EH (cell line): ENCODE measurements at places on chromosomes 16 and 17.

GRCh38 chr17:80058311-80058955 lies 22.0 kb downstream of the CCDC40 start:
- DNase-seq = no peak

- peak; percentile 30 for DNase-seq
Measured at GRCh38 chr17:81537343-81537855, 9.2 kb downstream of the FSCN2 start.

GRCh38 chr17:70646673-70647072 lies 477.3 kb downstream of the KCNJ2 start:
- DNase-seq = no peak

GRCh38 chr16:65426484-65426883 lies 304.6 kb upstream of the CDH11 start:
- DNase-seq = no peak

DNA sequence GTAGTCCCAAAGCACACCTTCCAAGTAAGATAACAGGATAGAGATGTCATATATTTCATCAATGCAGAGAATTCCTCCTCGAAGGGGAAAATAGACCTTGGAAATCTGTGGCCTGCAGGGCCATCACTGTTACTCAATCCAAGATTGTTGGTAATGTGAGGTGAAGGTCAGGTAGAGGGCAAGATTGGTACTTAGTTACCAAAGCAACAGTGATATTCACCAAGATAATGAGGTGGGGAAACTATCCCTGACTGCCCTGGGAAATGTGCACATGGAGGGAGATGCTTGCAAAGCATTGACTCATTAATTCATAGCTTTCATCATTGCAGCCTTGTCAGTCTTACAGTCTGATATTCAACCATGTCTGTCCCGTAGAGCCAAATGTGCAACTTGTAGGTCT lies 234.1 kb upstream of the MON1B start:
- DNase-seq = no peak

GRCh38 chr17:57046749-57047148 lies 38.3 kb upstream of the AKAP1 start:
- no peak for DNase-seq

DNA sequence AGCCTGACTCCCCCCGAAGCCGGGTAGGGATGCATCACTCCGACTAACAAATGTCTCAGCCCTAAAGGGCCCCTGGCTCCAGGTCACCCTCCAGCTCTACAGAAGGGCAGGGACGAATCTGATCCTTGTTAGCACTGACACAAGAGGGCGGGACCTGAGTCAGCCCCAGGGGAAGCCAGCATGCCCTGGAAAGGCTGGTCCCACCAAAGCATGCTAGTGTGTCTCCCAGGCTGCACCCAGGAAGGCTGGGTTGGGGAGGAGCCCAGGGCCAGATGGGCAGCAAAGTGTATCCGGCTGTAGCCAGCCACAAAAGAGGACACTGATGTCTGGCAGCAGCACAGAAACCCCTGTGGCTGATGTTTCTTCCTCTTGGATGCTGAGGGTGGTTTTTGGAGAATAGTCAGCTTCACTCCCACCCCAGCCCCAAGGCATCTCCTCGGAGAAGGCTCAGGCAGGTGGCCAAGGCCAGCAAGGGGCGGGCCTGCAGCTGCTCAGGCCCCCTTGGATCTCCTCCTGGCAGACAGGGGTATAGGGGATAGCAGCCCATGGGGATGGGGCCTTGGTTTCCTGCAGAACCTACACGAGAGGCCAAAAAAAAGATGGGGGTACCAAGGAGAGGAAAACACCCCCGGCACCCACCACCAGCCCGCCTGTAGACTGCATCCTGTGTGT lies 11.0 kb downstream of the NATD1 start:
- DNase-seq = peak; percentile 78

DNA sequence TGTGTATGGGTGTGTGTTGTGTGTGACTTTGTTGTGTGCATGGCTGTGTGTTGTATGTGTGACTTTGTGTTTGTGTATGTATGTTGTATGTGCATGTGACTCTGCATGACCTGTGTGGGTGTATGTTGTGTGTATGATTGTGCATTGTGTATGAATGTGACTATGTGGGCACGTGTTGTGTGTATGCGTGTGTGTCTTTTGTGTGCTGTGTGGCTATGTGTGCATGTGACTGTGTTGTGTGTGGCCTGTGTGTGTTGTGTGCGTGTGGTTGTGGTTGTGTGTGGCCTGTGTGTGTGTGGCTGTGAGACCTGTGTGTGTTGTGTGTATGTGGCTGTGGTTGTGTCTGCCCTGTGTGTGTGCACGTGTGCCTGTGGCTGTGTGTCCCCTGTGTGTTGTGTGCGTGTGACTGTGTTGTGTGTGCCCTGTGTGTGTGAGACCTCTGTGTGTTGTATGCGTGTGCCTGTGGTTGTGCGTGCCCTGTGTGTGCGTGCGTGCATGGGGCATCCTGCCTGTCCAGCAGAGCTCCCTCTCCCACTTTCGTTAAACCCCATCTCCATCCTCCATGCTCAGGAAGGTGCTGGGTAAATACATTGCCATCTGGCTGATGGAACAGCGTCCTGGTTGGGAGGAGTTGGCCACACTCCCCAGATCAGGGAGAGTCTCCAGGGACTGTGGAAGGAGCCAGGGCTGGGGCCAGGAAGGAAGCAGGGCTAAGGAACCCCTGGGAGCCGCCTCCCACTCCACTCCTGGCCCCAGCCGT lies 90.1 kb upstream of the GSE1 start:
- DNase-seq = peak; percentile 49

- DNase-seq = peak; percentile 25
Measured at GRCh38 chr17:33435721-33436301, 142.7 kb upstream of the ASIC2 start.

DNA sequence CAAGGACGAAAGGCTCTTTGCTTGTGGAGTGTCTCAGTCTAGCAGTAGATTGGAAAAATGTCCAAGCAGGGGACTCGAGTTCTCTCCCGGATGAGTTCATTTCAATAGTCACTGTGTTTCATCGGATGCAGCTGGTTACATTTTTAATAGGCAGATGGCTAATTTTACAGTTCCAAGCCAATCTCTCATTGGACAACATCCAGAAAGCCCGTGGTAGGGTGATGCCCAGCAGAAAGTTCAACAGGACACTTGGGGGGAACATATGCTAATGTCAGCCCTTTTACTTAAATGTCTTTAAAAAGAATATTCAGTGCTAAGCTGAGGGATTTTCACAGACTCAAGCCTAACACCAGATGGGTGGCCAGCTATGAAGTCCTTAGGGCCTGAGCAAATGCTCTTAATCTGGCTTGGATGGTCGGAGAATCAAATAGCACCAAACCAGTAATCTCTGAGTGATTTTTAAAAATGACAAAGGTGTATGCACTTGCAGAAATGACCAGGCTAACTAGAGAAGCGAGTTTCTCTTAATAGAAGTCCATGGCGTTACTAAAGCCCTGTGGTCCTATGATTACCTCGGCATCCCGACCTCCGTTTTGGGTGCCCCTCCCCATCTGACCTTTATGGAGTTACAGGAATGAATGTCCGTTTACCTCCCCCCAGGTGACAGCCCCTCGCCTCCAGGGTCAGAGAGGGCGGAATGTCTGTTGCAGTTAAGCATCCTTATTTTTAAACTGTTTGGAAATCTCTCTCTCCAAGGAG lies 289.2 kb upstream of the SALL1 start:
- peak; percentile 5 for DNase-seq

GRCh38 chr17:39745335-39746144 lies 7.8 kb downstream of the GRB7 start:
- DNase-seq = no peak

- no peak for DNase-seq
Measured at GRCh38 chr16:87947356-87948118, 3.7 kb upstream of the BANP start.

- peak; percentile 54 for DNase-seq
Measured at GRCh38 chr17:29870836-29871465, 59.1 kb downstream of the SSH2 start.

DNA sequence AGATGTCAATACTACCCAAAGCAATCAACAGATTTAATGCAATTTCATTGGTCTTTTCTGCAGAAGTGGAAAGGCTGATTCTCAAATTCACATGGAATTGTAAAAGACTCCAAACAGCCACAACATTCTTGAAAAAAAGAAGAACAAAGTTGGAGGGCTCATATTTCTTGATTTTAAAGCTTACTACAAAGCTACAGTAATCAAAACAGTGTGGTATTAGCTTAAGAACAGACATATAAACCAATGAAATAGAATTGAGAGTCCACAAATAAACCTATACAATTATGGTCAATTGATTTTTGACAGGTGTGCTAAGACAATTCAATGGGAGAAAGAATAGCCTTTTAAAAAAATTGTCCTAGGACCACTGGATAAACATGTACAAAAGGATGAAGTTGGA lies 14.4 kb upstream of the ABCC1 start:
- no peak for DNase-seq

- DNase-seq = no peak
Measured at GRCh38 chr17:62720126-62720850, 87.8 kb downstream of the MARCHF10 start.

GRCh38 chr17:75182319-75182568 lies 515 bp downstream of the SUMO2 start:
- no peak for DNase-seq

GRCh38 chr17:7192271-7192937 lies 13.2 kb upstream of the ASGR1 start:
- DNase-seq = no peak

DNA sequence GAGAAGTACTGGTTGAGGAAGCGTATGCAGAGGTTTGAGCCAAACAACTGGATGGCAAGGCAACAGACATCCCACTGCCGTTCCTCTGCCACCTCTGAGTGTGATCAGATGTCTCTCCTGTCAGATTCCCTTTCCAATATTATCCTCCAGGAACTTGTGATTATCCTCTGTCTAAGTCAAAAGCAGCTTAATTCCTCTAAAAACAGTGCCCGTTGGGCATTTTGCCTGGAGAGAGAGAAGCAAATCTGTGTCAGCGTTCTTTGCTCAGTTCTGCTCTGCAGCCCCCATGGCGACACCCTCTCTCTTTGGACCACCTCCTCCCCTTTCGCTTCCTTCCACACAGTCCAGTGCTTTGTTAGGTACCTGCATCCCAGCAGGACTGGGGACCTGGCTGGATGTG lies 56.1 kb upstream of the TBX2 start:
- DNase-seq = no peak

- DNase-seq = no peak
Measured at GRCh38 chr16:20323591-20324117, 3.7 kb downstream of the GP2 start.

GRCh38 chr16:88881007-88881615 lies 14.7 kb upstream of the PABPN1L start:
- no peak for DNase-seq

DNA sequence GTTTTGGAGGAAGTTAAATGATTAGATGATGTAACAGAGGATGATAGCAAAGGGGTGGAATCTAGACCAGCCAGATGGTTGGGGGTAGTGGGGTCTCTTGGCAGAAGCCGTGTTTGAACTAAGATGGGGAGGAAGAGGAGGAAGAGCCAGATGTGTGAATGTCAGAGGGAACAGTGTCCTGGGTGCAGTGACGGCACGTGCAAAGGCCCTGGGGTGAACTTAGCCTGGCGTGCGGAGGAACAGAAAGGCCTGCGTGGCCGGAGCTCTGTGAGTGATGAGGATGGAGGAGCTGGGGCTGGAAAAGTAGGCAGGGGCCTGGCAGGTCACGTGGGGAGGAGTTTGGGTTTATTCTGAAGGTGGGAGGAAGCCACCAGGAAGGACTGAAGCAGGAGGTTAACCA lies 26.4 kb upstream of the RMI2 start:
- DNase-seq = no peak

DNA sequence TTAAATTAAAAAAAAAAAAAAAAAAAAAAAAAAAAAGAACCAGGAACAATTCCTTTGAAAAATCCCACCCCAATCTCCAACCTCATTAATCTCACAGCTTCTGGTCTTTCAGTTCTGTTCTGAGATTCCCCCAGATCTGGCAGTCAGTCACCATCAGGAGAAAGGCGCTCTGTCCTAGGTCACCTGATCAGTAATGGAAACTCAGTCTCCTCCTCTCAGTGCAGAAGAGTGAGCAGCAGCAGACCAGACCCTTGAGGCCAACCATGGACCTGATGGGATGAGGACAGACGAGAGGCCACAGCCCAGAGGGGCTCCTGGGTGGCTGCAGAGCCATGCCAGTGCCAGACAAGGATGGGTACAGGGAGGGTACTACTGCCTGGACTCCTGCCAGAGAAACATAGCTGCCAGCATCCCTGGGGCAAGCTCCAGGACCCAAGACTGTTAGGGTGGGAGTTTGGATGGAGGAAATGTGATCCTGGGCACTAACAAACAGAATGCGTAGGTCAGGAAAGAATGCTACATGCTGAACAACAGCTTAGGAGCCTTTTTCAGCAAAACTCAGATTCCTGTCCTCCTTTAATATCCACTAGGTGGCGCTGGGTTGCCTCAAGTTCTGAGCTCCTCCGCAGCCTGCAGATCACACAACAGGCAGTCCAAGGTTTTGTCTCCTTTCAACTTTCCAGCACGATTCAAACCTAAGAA lies 28.7 kb downstream of the MPG start:
- peak; percentile 82 for DNase-seq

- peak; percentile 65 for DNase-seq
Measured at GRCh38 chr17:48240562-48241130, 133.1 kb downstream of the SNX11 start.

DNA sequence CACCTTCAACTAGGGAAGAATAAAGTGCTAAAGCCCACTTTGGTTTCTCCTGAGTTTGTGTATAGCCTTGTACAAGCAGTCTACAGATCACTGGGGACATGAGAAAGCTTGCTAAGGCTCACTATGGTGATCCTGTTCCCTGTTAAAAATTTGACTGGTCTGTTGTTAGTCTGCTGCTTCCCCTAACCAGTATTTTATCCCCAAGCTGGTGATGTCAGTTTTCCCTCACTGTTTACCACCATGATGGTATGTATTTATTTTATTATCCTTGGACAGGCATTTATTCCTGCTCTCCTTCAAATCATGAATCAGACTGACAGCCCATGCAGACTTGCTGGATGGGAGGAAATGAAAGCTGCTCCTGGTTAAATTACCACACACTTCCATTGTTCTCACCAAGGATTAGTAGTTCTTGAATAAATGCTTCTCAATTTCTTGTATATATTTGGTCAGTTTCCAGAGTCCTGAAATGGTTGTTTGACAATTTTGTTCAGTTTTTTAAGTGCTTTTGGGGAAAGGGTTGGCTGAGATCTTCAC lies 99.6 kb downstream of the CA4 start:
- DNase-seq = peak; percentile 45

GRCh38 chr17:34581446-34582184 lies 2.2 kb downstream of the TMEM132E start:
- no peak for DNase-seq

DNA sequence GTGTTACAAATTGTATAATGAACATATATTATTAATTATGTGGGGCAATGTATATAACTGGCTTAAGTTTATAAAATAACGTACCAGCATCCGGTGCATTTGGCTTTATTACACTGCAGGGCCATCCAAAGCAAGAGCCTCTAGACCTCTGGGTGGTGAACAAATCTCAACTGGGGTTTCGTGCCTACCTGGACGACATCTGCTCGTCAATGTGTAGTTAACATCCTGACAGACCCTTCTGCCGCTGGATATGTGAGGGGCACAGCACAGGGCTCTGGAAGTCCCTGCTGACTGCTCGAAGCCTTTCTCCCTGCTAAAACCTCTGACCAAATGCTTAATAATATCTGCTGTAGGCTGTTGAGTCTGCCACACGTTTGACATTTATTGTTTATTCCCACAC lies 2.3 kb downstream of the TMEM186 start:
- no peak for DNase-seq
